T47D (cell line): ENCODE measurements at places on chromosomes 3 and 15.

GRCh38 chr3:58463181-58463941 lies 28.5 kb upstream of the KCTD6 start:
- DNase-seq, result peak; percentile 88

- DNase-seq, result no peak
Measured at GRCh38 chr3:107236655-107237337, 140.4 kb upstream of the CCDC54 start.

DNA sequence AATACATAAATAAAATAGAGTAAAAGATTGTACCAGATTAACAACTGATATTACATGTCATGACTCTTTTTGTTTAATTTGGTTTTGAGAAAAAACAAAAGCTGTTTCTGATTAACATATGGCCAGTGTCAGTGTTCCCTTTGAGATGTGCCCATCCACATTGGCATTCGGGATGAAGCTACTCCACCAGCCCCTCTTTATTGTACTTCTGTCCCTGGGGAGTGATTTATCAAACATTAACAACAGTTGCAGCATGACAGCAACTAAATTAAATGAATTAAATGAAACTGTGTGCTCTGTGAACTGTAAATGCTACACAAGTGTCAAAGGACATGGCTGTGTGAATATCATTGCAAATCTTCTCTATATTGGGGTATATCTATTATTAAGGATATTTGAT lies 25.9 kb upstream of the MTMR10 start:
- DNase-seq, result no peak

GRCh38 chr3:8472549-8472948 lies 29.1 kb upstream of the LMCD1 start:
- no peak for DNase-seq

GRCh38 chr3:101518421-101518871 lies 5.4 kb upstream of the SENP7 start:
- DNase-seq, result no peak

DNA sequence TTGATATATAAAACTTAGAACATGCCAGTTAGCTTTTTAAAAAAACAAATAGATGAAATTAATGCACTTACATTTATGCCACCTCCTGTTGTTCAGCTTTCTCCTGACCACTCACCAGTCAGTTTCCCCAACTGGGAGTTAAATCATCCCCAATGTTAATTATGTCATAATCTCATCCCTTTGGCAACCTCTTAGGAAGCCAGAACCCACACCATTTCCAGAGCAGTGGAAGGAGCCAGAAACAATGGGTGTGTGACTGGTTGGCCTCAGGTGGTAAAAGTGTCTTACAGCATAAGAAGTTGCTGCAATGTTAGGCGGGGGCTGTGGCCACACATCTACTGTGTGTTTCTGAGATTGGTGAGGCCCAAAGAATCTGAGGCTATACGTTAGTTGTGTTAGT lies 46.5 kb upstream of the MITF start:
- no peak for DNase-seq

DNA sequence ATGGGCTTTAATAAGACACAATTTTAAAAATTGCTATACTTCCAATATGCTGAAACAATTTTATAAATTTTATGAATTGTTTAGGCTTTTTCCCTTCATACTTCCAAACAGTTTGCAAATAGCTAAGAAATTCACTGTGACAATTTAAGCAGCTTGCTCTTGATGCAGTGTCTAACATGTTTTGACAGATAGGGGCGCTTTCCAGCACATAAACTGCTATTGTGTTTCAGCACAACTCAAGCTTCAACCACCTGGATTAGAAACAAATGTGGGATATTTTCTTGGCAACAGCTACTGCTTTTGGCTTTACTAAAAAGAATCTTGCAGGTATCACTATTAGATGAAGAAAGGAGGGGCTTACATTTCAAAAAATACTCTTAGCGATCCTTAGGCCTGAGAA lies 565.8 kb upstream of the DPPA4 start:
- DNase-seq, result no peak

DNA sequence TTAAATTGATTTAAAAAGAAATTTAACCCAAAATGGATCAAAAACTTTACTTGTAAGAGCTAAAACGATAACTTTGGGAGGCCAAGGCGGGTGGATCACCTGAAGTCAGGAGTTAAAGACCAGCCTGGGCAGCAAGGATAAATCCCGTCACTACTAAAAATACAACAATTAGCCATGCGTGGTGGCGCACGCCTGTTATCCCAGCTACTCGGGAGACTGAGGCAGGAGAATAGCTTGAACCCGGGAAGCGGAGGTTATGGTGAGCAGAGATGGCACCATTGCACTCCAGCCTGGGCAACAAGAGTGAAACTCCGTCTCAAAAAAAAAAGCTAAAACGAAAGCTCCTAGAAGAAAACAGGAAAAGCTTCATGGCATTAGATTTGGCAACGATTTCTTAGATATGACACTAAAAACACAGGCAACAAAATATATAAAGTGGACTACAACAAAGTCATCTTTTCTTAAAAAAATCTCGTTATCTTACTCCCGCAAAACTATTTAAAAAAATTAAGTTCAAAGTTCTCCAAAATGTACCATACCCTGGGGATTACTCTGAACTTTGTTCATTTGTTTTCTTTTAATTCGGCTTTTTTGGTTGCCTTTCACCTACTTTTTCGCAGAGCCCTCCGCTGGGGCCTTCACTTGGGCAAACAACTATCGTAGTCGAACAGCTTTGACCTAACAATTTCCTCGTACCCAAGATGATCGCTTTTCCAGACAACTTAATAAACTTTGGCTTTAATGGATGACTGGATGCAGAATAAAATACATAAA lies 2.9 kb downstream of the HDDC3 start:
- no peak for DNase-seq

- no peak for DNase-seq
Measured at GRCh38 chr3:53377794-53378193, 30.5 kb upstream of the DCP1A start.
